Activated CD4-positive, alpha-beta T cell treated with anti-CD3 and anti-CD28 coated beads, Interleukin-2, amount 10 ng/mL, durations not matched to agents 24 days and 14 days (primary cell): ENCODE measurements at places on chromosomes 13 and 19.
A peak's percentile ranks its signal among the peaks of the same experiment; 100 is the strongest.

- DNase-seq, result no peak
Measured at GRCh38 chr13:109647053-109647452, 139.3 kb downstream of the IRS2 start.

DNA sequence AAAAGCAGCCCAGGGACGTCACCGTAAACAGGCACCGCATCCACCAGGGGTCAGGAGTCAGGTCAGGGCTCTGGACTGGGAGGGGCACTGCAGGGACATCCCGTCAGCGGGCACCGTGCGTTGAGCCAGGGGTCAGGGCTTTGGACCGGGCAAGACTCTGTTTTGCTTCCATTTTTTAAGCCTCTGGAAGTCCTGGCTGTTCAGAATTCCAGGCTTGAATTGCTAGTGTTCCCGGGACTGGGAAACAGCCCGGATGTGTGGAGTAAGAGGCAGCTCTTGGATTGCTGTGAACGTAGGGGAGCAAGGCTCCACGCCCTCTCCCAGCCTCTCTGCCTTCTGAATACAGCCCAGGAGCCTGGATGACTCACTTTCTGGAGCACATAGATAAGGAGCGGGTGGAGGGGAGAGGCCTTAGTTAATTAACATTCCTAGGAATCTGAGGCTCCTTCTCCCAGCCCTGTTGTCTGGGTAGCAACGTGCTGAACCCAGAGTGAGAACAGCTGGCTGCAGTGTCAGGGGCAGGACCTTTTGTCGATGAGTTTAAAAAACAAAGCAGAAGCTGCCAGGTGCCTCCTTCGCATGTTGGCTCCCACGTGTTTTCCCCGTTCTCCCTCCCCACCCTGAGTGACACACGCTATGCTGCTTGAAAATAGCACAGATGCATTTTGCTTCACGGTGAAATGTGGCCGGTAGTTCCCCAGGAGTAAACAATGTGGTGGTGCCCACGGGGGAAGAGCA lies 21.9 kb downstream of the ATP11A start:
- DNase-seq, result no peak

GRCh38 chr13:23748109-23748990 lies 140.8 kb downstream of the MIPEP start:
- DNase-seq, result no peak

- no peak for DNase-seq
Measured at GRCh38 chr13:77728265-77729125, 31.0 kb downstream of the SLAIN1 start.

DNA sequence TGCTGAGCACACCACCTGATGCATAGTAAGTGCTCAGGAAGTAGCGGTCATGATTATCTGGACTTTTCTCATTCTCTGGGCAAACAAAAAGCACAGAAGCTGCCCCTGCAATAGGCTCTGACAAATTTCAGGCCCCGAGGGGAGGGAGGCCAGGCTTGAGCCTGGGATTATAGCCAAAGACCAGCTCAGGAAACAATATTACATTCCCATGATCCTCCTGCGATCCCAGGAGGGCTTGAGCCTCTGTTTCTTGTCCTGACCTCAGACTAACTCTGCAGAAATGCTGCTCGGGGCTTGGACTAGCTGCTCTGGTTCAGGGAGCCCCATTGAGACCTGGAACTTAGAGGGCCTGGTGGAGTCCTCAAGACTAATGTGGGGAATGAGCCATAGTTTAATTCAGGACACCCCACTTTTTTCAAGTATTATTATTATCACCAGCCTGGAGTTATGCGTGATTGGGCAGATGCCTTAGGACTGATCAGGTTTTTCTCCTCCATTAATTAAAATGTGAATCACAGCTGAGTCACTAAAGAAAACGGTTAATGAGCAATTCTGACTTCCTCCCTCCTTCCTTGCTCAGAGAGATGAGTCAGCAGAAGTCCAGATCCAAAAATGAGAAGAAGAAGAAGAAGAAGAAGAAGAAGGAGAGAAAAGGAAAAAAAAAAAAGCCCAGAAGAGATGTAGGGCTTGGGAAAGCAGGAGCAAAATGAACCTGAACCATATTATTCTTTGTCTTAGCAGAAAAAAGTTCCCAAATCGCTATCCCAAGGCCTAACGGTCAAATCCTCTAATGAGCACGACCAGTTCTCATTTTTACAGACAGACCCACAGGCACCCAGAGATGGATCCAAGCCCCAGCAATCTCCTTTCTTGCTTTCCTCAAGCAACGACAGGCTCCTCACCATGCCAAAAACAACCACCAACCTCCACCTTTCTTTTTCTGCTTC lies 107.2 kb downstream of the CACNA1A start:
- no peak for DNase-seq

DNA sequence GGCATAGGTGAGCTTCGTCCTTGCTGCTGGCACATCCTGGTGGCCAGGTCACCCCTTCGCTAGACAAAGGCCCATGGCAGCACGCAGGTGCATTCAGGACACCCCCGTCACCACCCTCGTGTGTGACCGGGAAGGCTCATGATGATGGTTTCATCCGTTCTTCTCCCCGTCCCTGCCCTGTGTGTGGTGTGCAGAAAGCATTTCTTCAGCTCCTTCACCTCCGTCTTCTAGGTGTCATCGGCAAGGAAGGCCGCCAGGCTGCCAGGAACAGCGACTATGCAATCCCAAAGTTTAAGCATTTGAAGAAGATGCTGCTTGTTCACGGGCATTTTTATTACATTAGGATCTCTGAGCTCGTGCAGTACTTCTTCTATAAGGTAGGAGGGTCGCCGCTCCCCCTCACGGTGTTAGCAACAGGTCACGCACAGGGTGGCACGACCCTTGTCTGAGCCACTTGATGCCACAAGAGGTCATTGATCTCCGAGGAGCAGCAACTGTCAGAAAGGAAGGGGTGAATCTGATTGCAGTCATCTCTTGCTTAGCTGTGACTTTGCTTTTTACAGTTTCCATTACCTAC lies 111.0 kb upstream of the MCF2L start:
- DNase-seq, result no peak

DNA sequence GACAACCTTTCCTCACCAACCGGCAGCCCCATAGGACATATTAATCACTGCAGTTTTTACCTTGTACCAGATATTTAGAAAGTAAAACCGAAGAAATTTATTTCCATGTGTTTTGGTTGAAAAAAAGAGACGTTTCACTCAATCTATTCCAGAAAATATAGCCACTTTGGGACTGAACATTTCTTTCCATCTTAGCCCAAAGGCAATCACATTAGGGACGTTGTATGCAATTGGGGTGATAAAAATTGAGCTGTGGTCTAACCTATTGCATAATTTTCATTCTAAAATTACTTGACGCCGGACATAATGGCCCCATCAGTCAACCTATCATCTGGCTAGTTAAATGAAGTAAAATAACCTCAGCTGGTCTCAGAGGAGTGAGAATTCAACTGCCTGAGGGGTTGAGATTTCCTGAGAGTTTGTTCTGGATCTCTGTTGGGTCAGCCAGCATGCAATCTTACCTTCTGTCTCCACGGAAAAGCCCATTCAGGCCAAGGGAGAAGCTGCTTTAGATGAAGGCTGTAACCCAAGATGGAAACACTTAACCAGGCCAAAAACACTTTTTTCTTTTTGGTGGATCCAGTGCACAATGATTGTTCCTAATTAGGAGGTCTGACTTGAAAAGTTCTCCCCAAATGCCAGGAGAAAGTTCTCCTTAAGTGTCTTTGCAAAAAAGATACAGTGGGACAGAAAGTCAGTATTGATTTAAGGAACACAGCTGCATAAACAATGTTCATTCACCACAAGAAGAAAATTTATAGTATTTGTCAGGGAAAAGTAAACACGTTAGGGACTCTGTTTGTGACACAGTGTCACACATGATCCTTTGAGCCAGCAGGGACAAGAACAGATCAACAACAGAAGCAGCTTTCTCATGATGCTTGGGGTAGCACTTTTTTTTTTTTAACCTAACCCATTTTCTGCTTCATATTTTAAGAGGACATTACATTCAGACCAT lies 34.1 kb downstream of the DLEU7 start:
- DNase-seq, result no peak

GRCh38 chr13:108223687-108224503 lies 5.7 kb downstream of the ABHD13 start:
- DNase-seq, result no peak

GRCh38 chr13:51276636-51277035 lies 54.4 kb downstream of the FAM124A start:
- DNase-seq, result no peak

DNA sequence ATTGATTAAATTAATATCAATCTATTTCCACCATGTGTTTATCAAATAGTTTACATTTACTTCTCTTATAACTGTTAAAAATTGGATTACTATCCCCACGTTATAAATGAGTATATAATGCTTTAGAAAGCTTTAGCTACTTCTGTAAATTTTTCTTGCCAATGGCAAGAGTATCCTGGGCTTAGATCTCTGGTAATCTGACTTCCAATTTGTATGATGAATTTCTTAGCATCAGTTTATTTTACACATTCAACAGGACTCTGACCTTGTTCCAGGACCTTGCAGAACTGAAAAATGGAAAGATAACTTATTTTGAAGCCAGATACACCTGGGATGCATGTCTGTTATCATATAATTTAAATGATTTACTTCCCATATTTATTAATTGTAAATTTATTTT lies 2759.4 kb downstream of the PCDH9 start:
- DNase-seq, result no peak

DNA sequence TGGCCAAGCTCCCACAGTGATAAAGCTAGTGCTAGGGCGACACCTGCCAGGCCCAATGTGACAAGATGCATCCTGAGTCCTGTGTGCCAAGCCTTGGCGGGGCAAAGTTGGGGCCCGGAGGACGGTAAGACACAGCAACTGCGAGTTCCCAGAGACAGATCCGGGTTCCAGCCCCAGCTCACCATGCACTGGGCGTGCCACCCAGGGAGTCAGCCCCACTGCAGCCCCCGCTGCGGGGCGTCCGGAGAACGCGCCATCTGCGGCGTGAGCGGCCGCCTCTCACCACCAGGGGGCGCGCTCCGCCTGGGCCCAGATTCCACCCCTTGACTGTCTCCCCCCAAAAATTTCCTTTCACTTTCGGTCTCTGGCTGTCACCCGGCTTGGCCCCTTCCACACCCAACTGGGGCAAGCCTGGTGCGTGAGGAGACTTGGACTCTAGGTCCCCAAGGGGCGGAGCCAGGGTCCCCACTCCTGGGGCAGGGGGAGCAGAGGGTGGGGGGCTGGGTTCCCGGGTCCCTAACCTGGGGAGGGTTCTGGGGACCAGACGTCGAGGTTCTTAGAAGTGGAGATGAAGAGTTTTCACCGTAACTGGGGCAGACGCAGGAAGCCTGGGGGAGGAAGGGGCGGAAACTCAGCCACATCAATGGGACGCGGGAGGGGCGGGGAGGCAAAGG lies at the start of gene FLT3LG:
Gene FLT3LG, plus strand, starts transcription at position 348 of the 674 bp plus-strand sequence. CDS start 425 bp downstream, outside the sequence.
- peak; percentile 99 for DNase-seq

- DNase-seq, result peak; percentile 58
Measured at GRCh38 chr13:80339912-80340650, 845 bp downstream of the SPRY2 start.

GRCh38 chr19:19943848-19944582 lies 43.3 kb downstream of the ZNF93 start:
- DNase-seq, result no peak

DNA sequence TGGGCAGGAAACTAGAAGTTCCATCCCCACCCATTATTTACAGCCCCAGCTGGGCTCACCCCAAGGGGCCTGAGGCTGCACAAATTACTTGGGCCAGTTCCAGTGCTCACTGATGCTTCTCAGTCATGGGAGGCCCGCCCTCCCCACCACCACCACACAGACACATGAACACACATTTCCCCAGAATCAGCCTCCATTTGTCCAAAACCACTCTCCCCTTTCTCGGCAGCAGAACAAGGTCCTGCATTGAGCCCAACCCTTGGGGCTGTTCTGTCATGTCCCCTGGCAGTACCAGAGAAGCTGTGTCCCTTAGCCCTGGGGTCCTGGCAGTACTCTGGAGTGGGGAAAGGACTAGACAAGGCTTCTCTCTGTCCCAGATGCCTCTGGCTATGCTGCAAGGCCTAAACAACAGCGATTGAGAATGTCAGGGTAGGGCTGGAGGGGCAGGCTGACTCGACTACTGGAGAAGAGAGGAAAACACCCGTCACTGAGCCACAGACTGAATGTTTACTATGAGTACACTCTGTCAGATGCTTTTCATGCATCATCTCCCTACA lies 21.8 kb downstream of the SAMD4B start:
- DNase-seq, result no peak

GRCh38 chr19:7799640-7800355 lies 30.2 kb upstream of the EVI5L start:
- peak; percentile 90 for DNase-seq

- DNase-seq, result no peak
Measured at GRCh38 chr13:79621902-79622301, 140.9 kb downstream of the NDFIP2 start.

- no peak for DNase-seq
Measured at GRCh38 chr19:6694147-6694815, 24.3 kb upstream of the TNFSF14 start.

GRCh38 chr19:3504735-3505134 lies 1.4 kb upstream of the FZR1 start:
- no peak for DNase-seq

DNA sequence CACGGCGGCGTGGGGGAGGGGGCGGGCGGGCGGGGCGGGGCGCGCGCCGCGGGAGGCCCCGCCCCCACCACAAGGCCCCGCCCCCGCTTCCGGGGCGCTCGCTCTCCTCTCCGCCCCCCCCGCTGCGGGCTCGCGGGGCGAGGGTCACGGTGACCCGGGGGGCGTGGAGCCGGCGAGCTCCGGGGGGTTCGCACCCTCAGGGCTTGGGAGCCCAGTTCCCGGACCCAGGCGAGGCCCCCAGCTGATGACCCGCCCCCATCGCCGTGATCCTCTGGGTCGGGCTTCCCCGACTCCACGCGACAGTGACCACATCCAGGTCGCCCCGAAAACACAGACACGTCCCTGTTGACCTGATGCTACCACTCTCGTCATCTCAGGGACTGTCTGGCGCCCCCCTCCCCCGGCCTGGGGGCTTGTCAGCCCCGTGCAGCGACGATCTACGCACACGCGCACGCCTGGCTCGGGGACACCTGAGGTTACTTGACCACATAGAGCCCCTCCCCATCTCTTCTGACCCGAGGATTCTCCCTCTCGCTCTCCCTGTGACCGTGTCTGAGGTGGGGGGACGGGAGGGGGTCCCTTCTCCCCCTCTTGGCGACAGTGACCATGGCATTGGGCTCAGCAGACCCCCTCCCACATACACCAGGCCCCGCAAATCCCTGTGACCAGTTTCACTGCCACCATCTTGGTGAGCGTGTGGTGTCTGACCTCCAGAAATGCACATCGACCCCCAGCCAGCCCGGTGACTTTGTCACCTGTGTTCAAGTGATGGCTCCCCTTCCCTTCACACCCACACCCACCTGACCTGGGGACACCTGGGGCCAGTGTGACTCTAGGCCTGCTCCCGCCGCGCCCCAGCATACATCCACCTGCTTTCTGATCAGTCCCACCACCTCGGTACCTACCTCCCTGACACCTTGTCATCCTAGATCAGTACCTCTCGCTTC lies 670 bp downstream of the MAP2K7 start:
- peak; percentile 91 for DNase-seq
